ENCODE measurements at places on chromosomes 13 and 19. TPM values are rescaled to one million over a fixed set of nuclear protein-coding genes. Genes with fewer than 3 reads are reported as not detected.

GRCh38 chr19:6100284-6100915 is 9.9 kb downstream of the RFX2 start:
- H3K27ac ChIP-seq = peak overlapping the region; percentile 29
- DNase-seq = no peak
- no peaks in the 10 kb centered on the region for H3K27me3 ChIP-seq
- H3K4me3 ChIP-seq = peak overlapping the region; percentile 15
- peaks cover 6% of the 10 kb centered on the region for H3K4me1 ChIP-seq
- no peaks in the 10 kb centered on the region for H3K36me3 ChIP-seq

GRCh38 chr13:36606060-36606459 is 67.8 kb upstream of the SERTM1 start:
- no peaks in the 10 kb centered on the region for H3K27me3 ChIP-seq
- H3K27ac ChIP-seq = no peak overlapping the region
- H3K4me1 ChIP-seq = no peaks in the 10 kb centered on the region
- H3K36me3 ChIP-seq = no peaks in the 10 kb centered on the region
- H3K4me3 ChIP-seq = no peak overlapping the region

The CBARP gene
- total RNA-seq = not detected

DNA sequence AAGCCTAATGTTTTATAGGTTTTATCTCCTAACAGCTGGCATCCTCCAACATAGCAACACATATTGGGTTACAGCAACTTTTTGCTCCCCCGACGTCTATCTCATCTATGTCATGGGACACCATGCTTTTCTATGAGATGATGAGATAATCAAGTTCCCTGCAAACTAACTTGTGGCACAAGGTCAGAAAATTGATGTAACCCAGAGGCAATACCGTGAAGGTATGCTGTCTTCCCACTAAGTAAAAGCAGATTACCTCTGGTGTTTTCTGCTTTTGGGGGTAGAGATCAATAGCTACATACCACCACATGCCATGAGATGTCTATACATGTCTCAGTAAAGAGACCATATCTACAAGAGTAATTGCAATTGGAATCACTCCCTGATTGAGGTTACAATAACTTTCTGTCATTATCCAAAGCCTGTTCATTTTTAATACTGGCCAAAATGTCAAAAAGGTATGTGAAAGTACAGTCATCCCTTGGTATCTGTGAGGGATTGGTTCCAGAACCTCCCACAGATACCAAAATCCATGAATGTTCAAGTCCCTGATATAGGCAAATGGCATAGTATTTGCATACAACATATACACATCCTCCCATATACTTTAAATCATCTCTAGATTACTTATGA is 131.3 kb downstream of the CYSLTR2 start:
- no peak overlapping the region for H3K4me3 ChIP-seq
- no peak for DNase-seq
- no peaks in the 10 kb centered on the region for H3K27me3 ChIP-seq
- H3K27ac ChIP-seq = no peak overlapping the region
- H3K36me3 ChIP-seq = no peaks in the 10 kb centered on the region
